ENCODE measurements at places on chromosomes 11 and 22.

- DNase-seq: no peak
Measured at GRCh38 chr11:3810951-3811350, 2.6 kb downstream of the PGAP2 start.

DNA sequence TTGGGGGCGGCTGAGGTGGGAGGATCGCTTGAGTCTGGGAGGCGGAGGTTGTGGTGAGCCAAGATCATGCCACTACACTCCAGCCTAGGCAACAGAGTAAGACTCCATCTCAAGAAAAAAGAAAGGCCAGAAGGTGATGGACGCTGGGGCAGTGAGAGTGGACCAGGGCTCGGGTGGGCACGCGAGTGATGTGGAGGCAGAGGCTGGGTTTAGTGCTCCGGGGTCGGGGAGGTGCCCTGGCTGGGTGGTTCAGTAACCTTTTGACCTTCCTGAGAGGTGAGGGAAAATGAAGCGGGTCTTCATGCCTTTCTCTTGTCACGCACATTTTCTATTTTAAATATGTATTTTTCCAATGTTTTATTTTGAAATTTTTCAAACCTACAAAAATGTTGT, 45.1 kb downstream of the ST14 start:
- no peak for DNase-seq

- DNase-seq: no peak
Measured at GRCh38 chr11:45354976-45355705, 69.0 kb upstream of the SYT13 start.

- no peak for DNase-seq
Measured at GRCh38 chr22:20866736-20867135, 7.9 kb downstream of the SNAP29 start.

DNA sequence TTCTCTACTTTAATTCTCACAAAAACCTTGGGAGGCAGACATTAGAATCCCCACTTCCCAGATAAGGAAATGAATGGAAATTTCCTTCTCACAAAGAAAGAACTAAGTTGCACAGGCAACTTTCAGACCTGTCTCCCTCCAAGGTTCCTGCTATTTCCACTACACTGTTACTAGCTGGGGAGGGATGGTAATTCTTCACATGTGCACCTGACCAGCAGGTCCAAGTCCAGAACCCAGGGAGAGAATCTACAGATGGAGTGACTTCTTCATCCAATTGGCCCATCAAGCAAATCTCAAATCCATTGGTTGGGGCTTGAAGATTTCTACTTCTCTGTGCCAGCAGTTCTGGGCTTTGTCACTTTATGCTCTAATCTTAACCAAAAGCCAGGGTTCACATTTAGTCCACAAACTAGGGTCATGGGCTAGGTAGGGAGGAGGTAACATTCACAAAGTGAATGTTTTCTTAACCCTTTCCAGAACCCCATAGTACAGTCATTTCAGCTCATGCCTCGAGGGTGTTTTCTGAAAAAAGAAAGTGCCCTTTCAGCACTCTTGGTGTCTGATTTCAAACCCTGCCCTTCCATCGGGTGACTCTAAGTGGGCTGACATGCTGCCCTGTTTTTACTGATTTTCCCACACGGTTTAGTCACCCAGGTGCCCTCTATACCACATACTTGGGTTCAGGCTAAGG, 2.7 kb downstream of the POU2AF1 start:
- no peak for DNase-seq

GRCh38 chr11:130070846-130071200, 1.1 kb downstream of the APLP2 start:
- DNase-seq: no peak

- peak; percentile 36 for DNase-seq
Measured at GRCh38 chr22:38017272-38017920, 33.0 kb upstream of the SOX10 start.

- DNase-seq: no peak
Measured at GRCh38 chr22:17780116-17780740, 6.0 kb upstream of the BID start.

DNA sequence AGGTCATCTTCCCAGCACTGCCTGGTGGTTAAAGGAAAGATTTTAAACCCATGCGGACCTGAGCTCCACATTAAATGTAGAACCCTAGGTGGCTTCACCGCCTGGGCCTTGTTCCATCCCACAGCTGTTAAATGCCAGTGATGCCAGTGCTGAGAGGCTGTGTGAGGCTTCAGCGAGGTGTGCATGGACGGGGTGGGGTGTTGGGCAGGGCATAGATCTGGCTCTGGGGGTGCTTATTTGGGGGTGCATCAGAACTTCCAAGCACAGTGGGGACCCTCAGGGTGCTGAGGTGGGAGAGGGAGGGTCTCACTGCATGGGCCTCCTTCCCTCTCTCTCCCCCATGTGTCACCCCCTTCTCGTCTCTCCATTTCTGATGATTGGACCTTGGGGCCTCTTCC, 90.1 kb upstream of the B3GAT1 start:
- no peak for DNase-seq

- DNase-seq: no peak
Measured at GRCh38 chr11:1358286-1358685, 31.4 kb upstream of the BRSK2 start.

DNA sequence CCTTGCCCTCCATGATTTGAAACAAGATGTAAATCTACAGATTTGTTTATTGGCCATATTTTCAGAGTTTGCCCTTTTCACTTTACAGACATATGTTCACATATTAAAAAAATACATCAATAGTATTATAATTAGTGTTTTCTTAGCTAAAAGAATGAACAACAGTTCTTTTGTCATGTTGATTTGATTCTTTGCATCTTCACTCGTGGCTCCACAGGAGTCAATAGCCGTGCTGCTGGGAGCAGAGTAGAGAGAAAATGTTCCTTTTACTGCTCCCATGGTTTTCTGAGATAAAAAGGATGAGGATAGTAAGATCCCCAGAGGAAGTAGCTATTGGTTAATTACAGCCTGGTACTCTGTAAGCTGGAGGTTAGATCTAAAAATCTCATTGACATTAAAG, 151.2 kb downstream of the PGR start:
- no peak for DNase-seq

DNA sequence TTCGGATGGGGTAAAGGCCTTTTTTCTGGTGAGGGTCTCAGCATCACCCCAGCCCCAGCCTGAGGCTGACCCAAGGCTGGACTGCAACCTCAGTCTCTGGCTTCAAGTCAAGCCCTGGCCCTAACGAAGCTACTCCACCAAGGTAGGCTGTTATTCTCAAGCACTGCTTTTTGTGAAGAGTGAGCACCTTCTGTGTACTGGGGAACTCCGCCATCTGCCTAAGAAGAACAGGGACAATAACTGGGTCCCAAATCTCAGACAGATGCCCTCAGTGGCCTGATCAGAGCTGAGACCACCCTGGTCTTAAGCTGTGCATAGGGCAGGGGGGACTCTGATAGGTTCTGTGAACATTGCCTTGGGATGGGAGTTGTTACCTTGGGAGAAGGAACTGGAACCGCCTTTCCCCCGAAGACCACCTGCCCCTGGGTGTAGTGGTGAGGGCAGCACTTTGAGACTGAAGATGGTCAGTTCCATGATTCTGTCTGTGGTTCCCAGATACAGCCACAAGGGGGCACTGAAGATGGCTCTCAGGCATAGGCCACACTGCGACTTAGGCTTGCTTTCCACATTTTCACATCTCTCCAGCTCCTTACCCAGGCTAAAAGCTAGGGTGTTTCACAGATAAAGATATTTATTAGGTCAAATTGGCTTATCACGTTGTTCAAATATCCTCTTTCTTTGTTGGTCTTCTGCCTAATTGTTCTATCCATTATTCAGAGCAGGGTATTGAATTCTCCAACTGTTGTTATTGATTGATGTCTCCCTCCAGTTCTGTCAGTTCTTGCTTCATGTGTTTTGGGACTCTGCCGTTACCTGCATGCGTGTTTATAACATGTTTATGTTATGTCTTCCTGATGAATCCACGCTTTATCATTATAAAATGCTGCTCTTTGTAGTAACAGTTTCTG, 11.8 kb upstream of the UVRAG start:
- peak; percentile 67 for DNase-seq

- no peak for DNase-seq
Measured at GRCh38 chr11:8886322-8886721, 24.7 kb upstream of the AKIP1 start.

GRCh38 chr11:27740362-27741013, 40.2 kb upstream of the BDNF start:
- no peak for DNase-seq

DNA sequence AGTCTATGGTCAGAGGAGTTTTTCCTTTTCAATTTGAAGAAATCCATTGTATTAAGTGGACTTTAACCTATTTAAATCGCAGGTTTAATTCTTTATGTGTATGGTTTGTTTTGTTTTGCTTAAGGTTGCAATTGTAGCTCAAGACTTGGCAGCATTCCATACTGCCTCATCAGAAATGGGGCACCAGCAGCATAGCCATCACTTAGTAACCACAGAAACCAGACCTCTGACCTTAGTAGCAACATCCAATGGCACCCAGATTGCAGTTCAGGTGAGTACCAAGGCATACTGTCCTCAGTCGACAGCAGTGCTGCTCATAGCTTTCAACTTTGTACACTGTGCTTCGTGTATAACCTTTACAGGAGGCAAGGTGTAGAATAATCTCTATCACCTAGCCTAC, 48.4 kb upstream of the WEE1 start:
- no peak for DNase-seq

- DNase-seq: no peak
Measured at GRCh38 chr11:33920838-33921613, 29.1 kb upstream of the LMO2 start.

DNA sequence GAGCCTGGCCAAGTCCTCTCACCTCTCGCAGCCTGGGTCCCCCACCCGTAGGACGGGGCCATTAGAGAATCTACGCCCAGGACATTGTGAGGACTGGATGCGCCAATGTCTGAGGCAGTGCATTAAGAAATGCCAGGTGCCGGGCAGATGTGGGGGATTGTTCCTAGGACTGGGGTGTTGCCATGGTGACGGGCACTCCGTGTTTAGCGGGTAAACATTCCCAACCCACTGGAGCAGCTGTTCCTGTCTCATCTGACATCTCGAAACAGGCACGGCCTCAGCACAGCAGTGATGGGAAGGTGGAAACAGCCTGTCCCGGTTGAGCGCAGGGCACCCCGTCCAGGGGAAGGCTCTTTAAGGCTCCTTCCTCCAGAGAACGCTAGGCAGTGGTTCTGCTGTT, 99.6 kb upstream of the RTL6 start:
- no peak for DNase-seq

- DNase-seq: no peak
Measured at GRCh38 chr11:36053862-36054261, 110.0 kb downstream of the LDLRAD3 start.

- no peak for DNase-seq
Measured at GRCh38 chr11:1411301-1411700, 21.6 kb downstream of the BRSK2 start.

DNA sequence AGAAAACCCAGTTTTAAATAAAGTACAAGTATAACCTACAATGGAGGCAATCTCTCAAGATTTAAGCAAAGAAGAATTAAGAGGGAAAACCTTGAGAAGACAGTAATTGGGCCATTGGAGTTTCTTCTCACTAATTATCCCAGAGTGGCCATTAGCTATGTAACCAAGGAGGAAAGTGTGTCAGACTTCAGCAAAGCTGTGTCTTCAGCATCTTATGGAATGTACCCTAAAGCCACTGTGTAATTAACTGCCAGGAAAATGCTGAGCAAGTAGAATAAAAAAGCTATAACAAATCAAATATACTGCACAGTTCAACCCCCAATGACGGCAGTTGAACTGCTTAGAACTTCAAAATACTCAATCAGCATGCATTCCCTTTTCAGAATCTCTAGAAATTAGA, 261.6 kb downstream of the TTC28 start:
- no peak for DNase-seq

DNA sequence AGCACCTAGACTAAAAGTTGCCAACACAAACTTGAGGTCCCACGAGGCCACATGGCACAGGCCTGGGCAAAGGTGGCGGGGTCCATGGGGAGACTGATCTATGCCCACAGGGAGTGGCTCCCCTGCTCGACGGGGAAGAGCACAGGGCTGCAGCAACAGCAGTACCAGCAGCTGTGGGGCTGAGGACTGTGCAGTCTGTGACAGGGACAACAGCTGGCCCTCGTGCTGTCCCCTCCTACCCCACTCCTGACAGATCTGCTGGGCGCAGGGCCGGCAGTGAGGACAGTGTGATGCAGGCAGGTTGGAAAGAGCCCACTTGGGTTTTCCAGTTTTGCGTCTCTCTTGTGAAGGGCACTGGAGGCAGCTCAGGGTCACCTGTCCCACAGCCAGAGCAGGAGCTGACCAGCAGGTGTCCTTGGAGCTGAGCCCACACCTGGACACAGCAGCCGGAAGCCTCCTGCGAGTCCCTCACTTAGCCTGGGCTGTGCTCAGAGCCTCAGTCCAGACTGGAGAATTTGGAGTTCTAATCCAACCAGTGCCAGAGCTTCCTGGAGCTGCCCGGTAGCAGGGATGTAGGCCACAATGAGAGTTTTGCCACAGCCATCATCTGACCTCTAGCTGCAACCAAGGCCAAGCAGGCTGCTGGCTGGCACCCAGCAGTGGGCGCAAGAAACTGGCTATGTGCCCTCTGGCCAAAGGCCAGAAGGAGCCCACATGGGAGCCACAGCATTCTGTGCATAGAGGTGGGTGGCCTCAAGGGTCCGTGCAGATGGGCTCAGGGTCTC, 3.6 kb upstream of the GAS2L1 start:
- DNase-seq: no peak

DNA sequence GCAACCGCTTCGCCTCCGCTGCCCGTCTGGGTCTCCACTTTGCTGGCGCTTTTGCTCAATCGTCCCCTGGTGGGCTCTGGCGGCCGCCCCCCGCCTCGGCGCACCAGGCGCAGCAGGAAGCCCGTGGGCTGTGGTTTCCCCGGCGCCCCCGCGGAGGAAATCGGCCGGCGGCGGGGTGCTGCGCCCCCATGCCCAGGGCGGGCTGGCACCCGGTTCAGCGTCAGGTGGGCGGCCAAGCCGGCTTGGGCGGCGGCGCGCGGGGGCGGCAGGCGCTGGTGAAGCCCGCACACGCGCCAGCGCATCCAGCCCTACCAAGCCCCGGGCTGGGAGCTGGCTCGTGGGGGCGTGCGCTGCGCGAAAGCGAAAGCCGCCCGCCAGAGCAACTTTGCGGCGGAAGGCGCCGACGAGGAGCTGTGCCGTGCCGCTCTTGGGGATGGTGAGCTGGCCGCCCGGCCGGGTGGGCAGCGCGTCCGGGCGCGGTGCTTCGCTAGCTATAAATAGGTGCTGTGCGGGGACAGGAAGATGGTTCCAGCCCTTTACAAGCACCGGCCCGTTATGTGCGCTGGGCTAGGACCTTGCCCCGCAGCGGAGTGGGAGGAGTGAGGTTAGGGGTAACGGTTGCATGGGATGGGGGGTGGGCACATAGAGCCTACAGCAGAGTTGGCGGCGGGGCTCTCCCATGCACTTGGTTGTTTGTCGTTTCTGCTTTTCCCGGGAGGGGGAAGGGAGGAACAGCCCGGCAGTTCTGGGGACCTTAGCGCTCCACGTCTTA, 25.0 kb upstream of the SUSD2 start:
- peak; percentile 86 for DNase-seq

DNA sequence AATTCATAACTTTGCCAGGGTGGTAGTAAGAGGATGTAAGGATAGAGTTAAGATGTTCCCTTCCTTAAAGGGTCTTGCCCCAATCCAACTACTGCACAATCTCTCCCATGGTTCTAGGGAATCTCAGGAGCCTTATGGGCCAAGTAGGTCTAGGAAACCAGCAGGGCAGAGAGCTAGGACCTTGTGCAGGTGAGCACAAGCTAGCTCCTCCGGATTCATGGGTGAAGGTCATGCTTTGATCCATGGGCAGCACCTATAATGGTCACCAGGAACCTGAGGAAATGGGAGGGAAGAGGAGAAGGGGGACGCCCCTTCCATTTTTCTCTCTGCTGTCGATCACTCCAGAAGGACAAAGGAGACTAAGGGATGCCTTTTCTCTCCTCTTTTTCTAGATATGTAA, 16.8 kb downstream of the KCNJ11 start:
- no peak for DNase-seq
